Activated CD4-positive, alpha-beta T cell treated with anti-CD3 and anti-CD28 coated beads for 24 hours (primary cell): ENCODE measurements at places on chromosomes 2 and 18.

GRCh38 chr2:224723586-224724217 lies 7.5 kb upstream of the CCDC195 start:
- no peak for DNase-seq

DNA sequence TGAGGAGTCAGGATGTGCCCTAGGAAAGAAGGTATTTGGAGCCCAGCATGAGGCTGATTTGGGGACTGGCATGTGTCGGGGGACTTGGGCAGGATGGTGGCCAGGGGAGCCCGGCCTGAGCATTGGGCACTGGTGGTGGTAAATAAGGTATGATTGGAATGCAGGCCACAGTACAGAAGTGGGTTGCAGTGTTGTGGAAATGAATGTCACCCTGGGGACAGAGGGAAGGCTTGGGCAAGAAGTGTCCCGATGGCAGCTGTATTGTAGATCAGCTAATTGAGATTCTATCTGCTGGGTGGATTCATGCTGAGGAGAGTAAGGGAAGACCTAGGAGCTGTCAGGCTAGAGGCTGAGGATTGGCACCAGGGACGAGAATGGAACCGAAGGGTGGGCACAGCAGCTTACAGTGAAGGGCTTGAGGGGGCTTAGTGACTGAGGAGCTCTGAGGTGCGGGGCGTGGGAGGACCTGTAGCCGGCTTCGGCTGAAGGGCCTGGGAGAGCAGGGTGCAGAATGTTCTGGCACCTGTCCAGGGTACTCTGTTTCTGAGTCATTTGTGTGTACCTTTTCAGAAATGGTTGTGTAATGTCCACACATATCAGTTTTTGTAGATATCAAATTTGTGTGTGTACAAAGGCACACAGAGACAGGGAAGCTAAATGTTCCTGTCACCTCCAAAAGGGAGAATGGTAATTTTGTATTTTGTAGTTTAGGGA lies 170.2 kb downstream of the PRKCE start:
- no peak for DNase-seq

DNA sequence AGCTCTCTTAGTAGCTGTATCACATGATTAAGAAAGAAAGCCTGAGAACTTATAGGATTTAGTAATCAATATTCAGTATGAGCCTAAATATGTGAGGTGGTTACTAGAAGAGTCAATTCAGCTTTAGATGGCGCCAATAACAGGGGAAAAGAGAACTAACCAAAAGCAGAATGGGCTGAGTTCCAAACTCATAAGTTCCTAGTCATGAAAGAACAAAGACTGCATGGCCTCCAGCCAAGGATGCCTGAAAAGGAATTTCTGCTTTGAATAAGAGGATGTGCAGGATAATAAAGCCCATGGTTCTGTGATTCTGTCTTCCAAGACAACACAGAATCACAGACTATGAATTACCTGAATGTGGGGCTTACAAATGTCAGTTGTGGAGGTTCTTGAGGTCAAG lies 196.5 kb downstream of the SATB2 start:
- DNase-seq: no peak

GRCh38 chr18:44602845-44603244 lies 77.8 kb upstream of the SETBP1 start:
- DNase-seq: no peak

GRCh38 chr2:156986339-156986988 lies 271.0 kb upstream of the GALNT5 start:
- no peak for DNase-seq

- no peak for DNase-seq
Observed at GRCh38 chr2:101710471-101711318, 13.2 kb downstream of the MAP4K4 start.

- DNase-seq: no peak
Observed at GRCh38 chr2:196275646-196276352, 104.4 kb upstream of the STK17B start.

- no peak for DNase-seq
Observed at GRCh38 chr18:58015065-58015780, 28.8 kb upstream of the NEDD4L start.

GRCh38 chr2:213416832-213417231 lies 132.6 kb downstream of the SPAG16 start:
- no peak for DNase-seq

DNA sequence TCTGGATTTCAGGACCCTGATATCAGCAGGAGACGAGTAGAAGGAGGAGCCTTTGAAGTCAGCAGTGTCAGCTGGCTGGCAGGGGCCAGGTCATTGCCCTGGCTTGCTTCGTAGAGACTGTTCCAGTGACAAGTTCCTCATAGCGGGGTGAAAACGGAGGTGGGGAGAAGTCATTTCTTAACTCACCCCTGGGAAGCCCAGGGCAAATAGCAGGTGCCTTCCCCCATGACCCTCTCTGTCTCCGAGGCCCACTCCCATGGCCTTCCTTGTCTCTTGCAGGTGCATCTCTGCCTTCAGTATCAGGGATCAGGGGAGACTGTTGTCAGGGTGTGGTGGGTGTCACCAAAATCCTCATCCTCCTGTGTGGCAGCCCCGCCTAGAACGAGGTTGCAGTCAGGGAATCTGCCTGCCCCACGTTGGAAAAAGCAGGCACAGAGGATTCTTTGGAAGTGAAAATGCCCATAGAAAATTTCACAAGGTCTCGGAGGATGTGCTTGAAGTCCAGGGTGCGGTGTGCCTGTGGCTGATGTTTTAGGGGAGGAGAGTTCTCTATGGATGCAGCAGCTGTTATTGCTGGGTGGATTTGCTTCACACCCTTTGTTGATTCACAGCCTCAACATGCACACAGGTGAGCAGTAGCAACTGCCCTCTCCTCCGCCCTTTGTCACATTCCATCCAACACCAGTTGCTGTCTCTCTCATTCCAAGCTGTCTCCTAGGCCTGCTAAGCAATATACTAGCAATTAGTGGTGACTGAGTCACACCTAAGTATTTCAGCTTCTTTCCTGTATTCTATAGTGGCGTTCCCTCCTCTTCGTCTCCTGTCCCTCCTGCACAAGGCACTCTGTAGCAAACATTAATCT lies 142.6 kb upstream of the FHL2 start:
- no peak for DNase-seq

GRCh38 chr18:14969500-14969899 lies 221.5 kb downstream of the ANKRD30B start:
- no peak for DNase-seq

DNA sequence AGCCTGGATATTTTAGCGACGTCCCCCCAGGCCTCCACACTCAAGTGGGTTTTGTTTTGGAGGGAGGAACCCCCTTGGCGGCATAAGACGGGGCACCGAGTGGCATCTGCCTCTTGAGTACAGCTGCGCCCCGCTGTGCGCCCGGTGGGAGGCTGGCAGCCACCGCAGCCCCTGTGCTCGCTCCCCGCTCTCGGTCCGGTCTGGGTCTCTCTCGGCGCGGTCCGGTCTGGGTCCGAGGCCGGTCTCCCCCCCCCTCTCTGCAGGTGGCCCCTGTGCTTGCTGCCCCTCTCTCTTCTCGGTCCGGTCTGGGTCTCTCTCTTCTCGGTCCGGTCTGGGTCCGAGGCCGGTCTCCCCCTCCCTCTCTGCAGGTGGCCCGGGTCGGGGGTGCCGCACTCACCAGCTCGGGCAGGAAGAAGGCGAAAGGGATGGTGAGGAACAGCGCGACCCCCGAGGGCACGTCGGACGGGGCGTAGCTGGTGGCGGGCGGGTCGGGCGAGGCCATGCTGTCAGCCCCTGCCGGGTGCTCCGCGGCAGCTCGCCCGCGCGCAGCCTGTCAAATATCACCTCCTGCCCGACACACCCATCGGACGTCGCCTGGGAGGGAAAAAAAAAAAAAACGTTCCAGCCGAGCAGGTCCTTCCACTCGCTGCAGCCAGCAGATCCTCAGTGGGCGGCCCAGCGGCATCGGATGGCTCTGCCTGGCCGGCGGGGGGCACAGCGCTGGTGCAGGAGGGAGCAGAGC lies at the start of gene MALL:
Gene MALL (minus strand): TSS at position 532 of the 742 bp plus-strand sequence. CDS start 30 bp downstream, at position 502.
- no peak for DNase-seq

- DNase-seq: no peak
Observed at GRCh38 chr2:146634230-146635097, 1210.4 kb upstream of the ACVR2A start.

DNA sequence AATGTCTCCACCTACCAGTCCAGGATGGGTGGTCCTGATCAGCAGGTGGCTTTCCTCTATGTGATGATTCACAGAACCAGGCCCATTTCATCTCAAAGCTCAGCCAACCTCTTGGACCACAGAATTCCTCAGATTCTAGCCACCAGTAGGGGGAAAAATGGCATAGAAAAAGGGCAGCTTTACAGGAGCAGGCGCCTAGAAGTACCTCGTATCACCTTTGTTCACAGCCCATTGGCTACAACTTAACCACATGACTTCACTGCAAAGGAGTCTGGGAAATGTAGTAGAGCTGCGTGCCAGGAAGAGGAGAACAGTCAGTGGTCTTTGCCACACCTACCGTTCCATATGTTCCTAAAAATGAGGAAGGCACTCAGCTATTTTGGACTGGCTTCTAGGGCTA lies 62.8 kb upstream of the DTNA start:
- no peak for DNase-seq

DNA sequence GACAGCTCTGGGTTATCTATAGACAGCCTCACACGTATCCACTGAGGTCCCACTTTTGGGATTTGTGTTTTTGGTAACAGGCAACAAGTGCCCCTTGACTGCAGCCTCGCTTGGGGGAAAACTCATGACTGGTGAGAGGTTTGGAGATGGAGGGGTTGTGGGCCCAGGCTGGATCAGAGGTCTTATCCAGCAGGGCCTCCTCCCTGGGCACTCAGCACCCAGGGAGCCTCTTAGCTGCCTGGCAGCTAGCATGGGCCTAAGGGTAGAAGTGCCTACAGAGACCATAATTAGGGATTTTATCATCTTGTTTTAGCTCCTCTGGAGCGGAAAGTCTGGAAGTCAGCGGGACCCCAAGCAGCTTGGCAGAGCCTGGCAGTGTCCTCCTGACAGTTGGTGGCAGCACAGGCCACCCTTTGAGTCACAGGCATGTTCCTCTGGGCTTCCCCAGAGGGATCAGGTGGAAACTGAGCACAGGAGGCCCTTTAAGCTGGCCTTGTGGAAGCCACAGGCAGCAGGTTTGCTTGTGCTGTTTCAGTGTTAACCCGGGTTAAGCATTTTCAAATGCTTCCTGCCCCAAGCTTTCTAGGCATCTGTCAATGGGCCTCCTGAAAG lies 143.1 kb downstream of the KCTD1 start:
- DNase-seq: no peak

GRCh38 chr2:55133467-55134315 lies 83.4 kb upstream of the RTN4 start:
- no peak for DNase-seq

- DNase-seq: no peak
Observed at GRCh38 chr18:51251625-51252024, 54.1 kb upstream of the MEX3C start.

DNA sequence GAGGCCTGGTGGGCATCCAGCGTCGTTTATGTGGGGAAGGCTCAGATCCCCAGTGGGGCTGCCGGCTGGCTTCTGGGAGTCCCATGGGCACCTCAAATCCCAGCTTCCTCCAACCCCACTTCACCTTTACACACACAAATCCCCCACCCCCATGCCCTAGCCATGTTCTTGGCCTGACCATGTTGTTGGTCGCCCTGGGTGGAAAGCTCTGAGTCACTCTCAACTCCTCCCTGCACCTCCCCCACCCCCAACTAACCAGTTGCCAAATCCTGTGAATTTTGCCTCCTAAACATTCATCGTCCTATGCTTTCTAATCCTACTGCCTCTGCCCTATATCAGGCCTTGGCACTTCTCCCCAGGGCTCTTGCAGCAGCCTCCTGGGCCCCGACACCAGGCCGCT lies 6.4 kb downstream of the TNS1 start:
- DNase-seq: no peak
